Activated T-cell treated with anti-CD3 and anti-CD28 coated beads for 4 hours (primary cell): ENCODE measurements at places on chromosomes 6 and 20.

- DNase-seq, result no peak
Observed at GRCh38 chr6:162862941-162863340, 135.2 kb downstream of the PACRG start.

DNA sequence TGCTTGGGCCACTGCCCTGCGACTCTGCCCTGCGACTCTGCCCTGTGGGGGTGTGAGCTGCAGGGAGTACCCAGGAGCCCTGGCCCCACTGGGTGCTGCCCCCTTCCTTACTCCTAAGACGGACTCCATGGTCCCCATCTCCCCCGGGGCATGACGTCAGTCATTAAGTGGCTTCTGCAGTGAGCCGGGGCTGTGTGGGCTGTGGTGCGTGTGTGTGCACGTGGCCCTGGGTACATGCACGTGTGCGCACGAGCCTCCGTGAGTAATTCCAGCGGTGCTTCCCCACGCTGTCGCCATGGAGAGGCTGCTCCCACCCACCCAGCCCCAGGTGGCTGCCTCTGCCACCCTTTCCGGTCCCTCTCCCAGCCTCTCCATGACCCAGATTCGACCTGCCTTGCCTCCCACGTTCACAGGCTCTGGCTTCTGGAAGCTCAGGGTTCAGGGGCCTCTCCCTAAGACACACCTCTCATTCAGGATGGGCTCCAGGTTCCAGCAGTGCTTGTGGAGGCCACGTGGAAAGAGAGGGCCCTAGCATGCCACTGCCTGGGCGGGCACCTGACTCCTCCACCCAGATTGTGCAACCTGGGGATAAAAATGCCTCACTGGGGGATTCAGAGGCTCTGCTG lies 88.3 kb downstream of the DLGAP4 start:
- DNase-seq, result no peak

DNA sequence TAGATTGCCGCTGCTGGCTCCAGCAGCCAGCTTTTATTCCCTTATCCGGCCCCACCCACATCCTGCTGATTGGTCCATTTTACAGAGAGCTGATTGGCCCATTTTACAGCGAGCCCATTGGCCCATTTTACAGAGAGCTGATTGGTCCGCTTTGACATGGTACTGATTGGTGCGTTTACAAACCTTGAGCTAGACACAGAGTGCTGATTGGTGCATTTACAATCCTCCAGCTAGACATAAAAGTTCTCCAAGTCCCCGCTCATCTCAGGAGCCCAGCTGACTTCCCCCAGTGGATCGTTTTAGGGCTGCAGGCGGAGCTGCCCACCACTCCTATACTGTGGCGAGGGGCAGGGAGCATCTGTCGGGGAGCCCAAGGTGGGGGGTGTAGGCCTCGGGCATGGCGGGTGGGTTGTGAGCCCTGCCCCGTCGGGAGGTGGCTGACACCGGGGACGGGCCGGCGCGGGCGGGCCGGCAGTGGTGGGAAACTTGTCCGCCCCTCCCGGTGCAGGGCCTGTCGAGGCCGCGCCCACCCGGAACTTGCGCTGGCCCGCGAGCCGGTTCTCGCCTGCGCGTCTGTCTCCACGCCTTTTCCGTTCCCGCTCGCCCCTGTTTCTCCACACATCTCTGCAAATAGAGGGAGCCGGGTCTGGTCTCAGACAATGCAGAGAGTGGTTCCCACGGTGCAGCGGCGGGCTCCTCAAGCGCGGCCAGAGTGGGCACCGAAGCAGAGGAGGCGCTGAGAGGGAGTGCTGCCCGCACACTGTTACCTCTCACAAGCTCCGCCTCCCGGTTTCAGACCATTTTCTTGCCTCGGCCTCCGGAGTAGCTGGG lies 86.1 kb upstream of the STMND1 start:
- DNase-seq, result no peak

- no peak for DNase-seq
Observed at GRCh38 chr6:36269834-36270705, at the start of gene PNPLA1. TSS of gene PNPLA1 (plus strand) at chr6:36270060. CDS start at chr6:36270460, 400 bp downstream.

- no peak for DNase-seq
Observed at GRCh38 chr6:136762022-136762975, 30.0 kb downstream of the MAP3K5 start.

DNA sequence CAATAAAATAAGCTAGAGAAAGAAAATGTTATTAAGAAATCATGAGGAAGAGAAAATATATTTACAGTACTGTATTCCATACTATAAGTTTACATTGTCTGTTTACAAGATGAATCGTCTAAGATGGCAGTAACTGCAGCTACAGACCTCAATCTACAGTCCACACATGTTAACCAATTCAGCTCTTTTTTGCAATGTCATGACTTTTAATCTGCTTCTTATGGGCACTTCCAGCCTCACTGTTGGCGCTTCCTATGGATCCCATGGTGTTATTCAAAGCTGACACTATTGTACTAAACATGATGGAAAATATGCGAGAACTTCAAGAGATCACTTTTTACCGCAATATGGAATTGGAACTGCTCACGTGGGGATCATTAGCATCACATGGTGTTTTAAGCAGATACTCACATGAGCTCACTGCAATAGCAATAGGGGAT lies 451.5 kb upstream of the CITED2 start:
- no peak for DNase-seq

- DNase-seq, result no peak
Observed at GRCh38 chr6:1377526-1377925, 11.8 kb upstream of the FOXF2 start.

DNA sequence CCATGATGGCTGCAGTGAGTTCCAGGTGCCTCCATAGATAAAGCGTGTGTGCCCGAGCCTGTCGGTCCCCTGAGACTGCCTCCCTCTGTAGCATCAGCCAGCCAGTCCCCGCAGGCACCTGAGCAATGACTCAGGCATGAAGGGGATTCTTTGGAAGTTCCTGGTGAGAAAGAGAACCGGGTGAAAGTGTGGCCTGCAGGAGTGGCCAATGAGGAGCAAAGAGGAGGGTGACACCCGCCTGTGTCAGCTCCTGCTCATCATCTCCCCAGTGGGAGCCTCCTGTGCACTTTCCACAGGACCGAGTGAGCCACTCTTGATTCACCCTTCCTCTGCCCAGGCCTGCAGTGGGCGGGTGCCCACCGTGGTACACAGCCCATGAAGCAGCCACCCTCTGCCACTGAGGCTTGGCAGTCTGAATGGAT lies 71.2 kb upstream of the PTPN1 start:
- no peak for DNase-seq

GRCh38 chr20:17648791-17649730 lies 33.0 kb downstream of the RRBP1 start:
- peak; percentile 14 for DNase-seq

GRCh38 chr6:7166410-7167293 lies 58.9 kb downstream of the RREB1 start:
- no peak for DNase-seq

- DNase-seq, result no peak
Observed at GRCh38 chr6:20340068-20340848, 61.4 kb upstream of the E2F3 start.

- DNase-seq, result no peak
Observed at GRCh38 chr6:8180327-8181159, 78.2 kb upstream of the EEF1E1 start.

DNA sequence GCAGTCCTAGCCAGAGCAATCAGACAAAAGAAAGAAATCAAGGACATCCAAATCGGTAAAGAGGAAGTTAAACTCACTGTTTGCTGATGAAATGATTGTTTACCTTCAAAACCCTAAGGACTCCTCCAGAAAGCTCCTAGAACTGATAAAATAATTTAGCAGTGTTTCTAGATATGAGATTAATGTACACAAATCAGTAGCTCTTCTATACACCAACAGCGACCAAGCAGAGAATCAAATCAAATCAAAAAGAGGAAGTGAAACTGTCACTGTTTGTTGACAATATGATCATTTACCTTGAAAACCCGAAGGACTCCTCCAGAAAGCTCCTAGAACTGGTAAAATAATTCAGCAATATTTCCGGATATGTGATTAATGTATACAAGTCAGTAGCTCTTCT lies 21.7 kb downstream of the SERPINB9 start:
- no peak for DNase-seq

DNA sequence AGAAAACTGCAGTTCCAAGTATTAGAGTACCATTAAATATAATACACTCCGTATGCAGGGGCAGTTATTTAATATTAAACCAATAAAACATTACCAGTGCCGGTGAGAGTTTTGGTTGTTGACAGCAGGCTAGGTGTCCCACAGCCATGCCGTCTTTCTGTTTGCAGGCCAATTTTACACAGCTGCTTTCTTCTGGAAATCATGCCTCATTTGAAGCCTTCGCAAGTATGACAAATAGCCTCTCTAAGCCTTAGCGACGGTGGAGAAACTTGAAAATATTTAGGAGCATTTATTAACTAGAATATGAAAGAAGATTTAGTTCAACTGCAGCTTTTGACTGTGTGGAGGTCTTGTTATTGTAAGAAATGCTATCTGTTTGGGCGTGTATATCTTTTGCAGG lies 226.0 kb downstream of the BMP2 start:
- no peak for DNase-seq

- no peak for DNase-seq
Observed at GRCh38 chr6:131001945-131002660, 60.9 kb downstream of the EPB41L2 start.

- no peak for DNase-seq
Observed at GRCh38 chr6:10518557-10519407, 2.4 kb upstream of the GCNT2 start.

- no peak for DNase-seq
Observed at GRCh38 chr6:167840160-167840525, 13.4 kb downstream of the AFDN start.

- no peak for DNase-seq
Observed at GRCh38 chr6:121347484-121347883, 13.2 kb upstream of the TBC1D32 start.
